ENCODE measurements at places on chromosomes 2 and 18.

DNA sequence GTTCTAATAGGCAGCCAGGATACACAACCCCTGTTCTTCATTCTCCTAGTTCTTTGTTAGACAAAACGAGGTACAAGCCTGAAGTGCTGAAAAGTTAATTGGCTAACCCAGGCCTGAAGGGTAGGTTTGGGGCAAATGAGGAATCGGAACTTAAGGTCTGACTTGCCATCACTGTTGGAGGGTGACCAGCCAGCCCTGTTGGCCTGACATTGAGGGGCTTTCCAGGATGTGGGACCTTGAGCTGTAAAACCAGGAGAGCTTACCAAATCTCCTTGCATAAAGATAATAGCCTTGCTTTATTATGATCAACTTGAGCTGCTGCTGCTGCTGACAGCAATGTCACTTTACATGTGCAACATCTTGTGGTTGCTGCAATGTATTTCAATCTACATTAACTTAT lies 256.0 kb downstream of the VAPA start:
- H3K36me3 ChIP-seq, result no peaks in the 10 kb centered on the region
- DNase-seq, result no peak
- H3K4me3 ChIP-seq, result no peak overlapping the region
- H3K27me3 ChIP-seq, result no peaks in the 10 kb centered on the region

DNA sequence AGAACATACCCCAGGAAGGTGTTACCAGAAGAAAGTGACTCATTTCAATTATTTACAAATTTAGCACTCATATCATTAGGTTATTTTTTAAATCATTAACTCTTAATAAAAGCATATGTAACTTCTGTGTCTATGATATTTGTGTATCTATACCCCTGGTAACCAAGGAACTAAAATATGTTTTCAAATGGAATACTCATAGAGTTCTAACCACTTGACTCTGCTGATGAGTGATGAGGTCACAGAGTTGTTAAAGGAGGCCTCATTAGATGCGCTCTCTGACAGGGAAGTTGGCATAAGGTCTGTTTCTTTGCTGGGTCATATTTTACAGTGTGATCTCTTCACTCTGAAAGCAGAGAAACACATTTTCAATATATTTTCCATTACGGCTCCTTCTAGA lies 73.4 kb downstream of the CCDC150 start:
- DNase-seq, result no peak
- no peak overlapping the region for H3K4me3 ChIP-seq
- H3K4me1 ChIP-seq, result no peaks in the 10 kb centered on the region
- H3K27ac ChIP-seq, result no peak overlapping the region

GRCh38 chr2:213147538-213147937 lies 3.9 kb downstream of the IKZF2 start:
- H3K36me3 ChIP-seq, result no peaks in the 10 kb centered on the region
- H3K27ac ChIP-seq, result no peak overlapping the region
- H3K4me1 ChIP-seq, result no peaks in the 10 kb centered on the region
- no peaks in the 10 kb centered on the region for H3K27me3 ChIP-seq
- H3K4me3 ChIP-seq, result no peak overlapping the region

DNA sequence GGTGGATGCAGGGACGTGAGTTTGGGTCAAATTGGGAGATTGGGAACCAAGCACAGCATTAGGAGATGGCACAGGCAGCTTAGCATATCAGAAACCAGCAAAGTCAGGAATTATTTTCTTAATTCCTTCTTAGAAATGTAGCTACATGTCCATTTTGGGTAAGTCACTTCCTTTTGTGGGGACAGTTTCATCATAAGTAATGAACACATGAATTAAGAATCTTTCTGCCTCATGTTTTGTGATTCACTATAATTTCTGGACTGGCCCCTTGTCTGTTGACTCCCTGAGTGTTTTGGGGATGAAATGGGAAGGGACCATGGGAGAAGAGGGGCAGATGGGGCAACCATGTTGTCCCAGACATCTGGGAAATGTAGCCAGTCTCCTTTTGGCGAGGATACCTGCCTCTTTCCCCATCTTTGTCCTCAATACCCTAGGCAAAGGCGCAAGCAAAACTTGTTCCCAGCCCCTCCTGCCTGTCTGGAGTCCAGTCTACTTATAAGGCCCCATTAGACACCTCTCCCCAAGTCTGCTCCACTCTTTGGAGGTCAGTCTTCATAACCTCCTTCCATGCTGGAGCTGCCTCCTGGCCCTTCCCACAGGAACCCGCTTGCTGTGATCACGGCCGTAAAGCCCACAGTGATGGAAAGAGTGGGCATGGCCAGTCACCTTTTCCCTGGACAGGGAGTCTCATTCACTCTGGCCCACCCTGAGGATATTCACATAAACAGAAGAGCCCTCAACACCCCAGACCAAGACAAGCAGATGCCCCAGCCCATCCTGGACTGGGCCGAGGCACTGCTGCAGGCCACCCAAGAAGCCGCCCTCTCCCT lies 25.7 kb downstream of the MTHFD2 start:
- H3K27me3 ChIP-seq, result no peaks in the 10 kb centered on the region
- peak overlapping the region; percentile 22 for H3K27ac ChIP-seq
- no peak for DNase-seq

DNA sequence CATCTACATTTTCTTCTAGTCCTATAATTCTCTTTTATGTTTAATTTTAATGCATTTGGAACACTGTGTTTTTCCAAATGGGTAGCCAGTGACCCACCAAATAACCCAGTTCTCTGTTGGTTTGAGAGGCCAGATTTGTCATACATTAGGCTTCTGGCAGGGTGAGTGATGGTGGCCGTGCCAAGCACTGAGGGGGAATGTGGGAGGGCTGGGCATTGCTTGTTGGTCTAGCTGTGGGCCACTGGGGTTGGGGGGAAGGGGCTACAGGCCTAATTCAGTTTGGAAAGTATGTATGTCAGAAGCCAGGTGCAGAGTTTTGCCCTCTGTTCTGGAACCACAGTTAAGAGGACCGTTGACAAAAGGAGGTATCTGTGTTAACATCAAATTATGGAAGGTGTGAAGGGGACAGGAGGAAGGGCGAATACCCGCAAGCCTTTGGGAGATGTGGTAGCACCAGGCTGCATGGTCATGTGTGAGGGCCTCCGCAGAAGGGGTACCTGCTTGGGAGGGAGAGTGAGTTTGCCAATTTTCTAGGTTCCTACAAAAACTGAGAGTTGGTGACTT lies 38.1 kb upstream of the SCLY start:
- no peak overlapping the region for H3K27ac ChIP-seq
- no peaks in the 10 kb centered on the region for H3K27me3 ChIP-seq
- no peak overlapping the region for H3K4me3 ChIP-seq
- no peak for DNase-seq

DNA sequence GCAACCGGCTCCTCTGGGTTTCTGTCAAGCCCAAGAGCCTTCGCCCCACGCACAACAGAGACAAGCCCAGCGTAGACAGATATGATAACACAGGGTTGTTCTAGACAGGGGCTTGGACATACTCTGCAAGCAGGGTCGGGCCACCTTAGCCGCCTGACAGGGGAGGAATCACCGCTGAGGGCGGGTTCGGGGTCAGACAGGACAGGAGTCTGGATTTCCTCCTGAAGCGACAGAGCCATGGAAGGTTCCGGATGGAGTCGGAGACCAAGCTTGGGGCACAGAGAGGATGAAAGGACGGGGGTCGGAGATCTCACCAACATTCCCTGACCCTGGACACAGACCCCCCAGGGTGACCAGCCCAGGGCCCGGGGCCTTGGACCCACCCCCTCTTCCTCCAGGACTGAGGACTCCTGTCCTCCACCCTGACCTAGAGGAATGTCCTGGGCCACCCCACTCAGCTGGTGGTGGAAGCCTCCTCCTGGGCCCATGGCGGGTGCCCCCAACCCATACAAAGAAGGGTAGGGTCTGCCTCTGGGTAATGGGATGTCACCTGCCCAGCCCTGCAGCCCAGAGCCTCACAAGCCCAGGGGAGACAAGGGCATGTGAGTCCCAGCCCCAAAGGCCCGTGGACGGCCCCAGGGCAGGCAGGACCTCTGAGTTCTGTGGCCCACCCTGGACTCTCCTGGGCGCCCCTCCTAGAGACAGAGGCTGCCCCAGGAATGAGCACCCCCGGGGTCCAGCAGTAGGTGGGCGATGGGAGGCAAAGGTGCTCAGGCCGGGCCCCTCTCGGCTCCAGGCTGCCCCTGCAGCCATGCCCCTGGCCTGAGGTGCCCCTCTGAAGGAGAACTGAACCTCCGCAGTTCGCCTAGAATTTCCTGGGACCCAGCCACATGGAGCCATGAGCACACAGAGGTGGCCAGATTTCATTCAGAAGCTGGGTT lies 44.1 kb upstream of the GPC1 start:
- no peak overlapping the region for H3K4me3 ChIP-seq
- H3K27ac ChIP-seq, result no peak overlapping the region
- no peaks in the 10 kb centered on the region for H3K36me3 ChIP-seq

DNA sequence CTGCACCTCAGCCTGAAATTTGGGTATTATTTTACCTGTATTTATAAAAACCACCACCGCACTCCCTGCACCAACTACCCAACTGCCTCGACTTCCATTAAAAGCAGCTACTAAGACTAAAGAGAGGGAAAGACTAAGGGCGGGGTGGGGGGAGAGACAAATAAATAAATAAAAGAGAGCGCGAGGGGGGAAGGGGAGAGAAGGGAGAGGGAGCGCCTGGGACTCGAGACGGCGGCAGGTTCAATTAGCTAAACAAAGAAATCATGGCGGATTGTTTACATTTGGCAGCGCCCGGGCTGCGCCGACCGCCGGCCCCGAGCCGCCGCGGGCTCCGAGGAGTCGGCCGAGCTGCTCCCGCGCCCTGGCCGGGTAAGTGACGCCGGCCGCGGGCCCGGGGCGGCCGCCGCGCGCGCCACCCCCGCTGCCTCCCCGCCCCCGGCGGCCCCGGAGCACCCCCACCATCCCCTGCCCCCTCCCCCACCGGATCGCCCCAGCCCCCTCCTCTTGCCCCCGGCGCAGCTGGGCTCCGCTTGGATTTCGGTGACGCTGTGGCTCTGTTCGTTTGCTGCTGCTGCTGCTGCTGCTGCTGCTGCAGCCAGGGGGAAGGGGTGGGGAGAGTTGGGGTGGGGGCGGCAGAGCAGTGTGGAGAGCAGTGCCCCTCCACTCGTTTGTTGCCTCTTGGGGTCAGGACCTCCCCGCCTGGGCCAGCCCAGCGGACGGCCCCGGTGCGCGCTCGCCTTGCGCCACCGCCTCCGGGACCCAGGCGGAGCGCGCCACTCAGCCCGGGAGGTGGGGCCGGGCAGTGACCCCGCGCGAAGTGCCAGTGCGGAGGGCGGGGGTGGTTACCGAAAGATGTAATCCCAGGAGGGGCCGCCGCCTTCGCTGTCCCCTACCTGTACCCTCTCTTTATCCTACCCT lies 187.2 kb upstream of the FANCL start:
- no peaks in the 10 kb centered on the region for H3K36me3 ChIP-seq
- no peaks in the 10 kb centered on the region for H3K27me3 ChIP-seq
- DNase-seq, result peak; percentile 28
- peak overlapping the region; percentile 37 for H3K4me3 ChIP-seq

GRCh38 chr2:175005733-175006264 lies 618 bp upstream of the CHN1 start:
- H3K27me3 ChIP-seq, result no peaks in the 10 kb centered on the region
- no peak for DNase-seq
- H3K36me3 ChIP-seq, result no peaks in the 10 kb centered on the region

DNA sequence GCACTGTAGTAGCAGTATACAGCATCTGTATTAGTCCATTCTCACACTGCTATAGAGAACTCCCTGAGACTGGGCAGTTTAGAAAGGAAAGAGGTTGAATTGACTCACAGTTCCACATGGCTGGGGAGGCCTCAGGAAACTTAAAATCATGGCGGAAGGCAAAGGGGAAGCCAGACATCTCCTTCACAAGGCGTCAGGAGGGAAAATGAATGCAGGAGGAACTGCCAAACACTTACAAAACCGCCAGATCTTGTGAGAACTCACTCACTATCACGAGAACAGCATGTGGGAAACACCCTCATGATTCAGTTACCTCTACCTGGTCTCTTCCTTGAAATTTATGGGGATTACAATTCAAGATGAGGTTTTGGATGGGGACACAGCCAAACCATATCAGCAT lies 25.4 kb downstream of the MAP4K4 start:
- DNase-seq, result no peak
- H3K27ac ChIP-seq, result no peak overlapping the region
- no peaks in the 10 kb centered on the region for H3K4me1 ChIP-seq
- H3K36me3 ChIP-seq, result no peaks in the 10 kb centered on the region
